ENCODE measurements at places on chromosomes 7 and 10. TPM values are rescaled to one million over a fixed set of nuclear protein-coding genes. Genes with fewer than 3 reads are reported as not detected.

GRCh38 chr7:30977222-30977621 is 13.5 kb downstream of the GHRHR start:
- no peak for ATAC-seq

GRCh38 chr10:13774303-13774893 is 187.6 kb downstream of the PRPF18 start:
- no peak for ATAC-seq

DNA sequence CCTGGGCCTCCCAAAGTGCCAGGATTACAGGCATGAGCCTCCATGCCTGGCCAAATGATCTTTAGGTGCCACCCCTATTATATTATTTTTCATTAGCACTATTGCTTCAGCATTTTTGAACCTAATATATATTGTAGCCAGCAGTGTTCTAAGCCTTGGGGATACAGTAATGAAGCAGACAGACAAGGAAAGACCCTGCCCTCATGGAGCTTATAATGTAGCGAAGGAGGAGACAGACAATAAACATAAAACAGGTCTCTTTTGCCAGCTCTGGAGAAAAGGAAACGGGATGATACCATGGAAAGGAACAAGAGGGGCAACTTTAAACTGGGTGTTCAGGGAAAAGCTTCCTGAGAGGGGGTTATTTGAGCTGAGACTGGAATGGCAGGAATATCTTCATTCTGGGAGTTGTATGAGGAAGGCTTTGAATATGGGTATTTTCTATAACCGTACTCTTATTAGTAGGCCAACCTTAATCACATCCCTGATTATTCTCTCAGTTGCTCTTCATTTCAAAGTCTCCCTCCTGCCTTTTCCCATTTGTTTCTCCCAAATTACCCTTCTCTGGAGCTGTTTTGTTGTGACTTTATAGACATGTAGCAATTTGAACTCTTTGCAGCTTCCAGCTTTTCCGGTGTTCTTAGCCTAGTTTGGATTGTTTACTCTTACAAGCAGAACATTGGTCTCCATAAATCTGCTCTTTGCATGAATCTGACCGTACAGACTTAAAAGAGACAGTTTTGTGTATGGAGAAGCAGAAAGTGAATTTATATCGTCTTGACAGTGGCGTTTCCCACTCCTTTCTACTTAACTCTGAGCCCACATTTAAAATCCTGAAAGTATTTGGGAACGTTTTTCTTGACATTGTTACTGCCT is 19.0 kb downstream of the PRKAR2B start:
- ATAC-seq: no peak

DNA sequence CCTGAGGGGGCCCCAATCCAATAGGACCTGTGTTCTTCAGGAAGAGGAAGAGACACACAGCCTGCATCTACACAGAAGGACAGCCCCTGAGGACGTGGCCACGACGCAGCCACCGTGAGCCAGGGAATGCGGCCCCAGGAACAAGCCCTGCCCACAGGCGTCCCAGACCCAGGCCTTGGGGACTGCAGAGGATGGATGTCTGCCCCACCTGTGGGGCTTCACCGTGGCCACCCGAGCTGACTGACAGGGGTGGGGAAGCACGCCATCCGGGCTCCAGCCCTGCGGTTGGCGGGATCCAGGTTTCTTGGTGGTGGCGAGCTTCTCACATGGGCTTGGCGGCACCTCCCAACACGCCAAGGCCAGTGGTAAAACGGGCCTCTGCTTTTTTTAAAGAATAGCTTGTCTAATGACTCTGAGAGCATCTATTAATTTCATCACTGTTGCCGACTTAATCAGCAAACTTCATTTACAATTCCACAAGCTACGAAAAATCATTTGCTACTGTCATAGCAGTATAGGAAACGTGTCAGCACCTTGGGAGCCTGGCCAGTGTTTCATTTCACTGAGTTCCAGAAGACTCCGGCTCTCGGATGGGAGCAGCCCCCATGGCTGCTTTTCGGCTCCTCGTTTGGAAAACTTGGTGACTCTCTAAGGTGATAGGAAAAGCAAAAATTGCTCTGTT is 584.0 kb downstream of the PTPRN2 start:
- ATAC-seq: no peak

Gene MAGI2
- 0.80 TPM for total RNA-seq

Gene ZDHHC6
- total RNA-seq: 19.9 TPM

Gene ARHGAP19
- 10.1 TPM for total RNA-seq

Data from esophagus mucosa (tissue), 1 donor.